DMS 273 treated with DMSO at 0.1 percent for 48 hours (cell line): ENCODE measurements at places on chromosomes 4 and X.

GRCh38 chr4:69718396-69719271 lies 41.8 kb downstream of the SULT1B1 start:
- DNase-seq: no peak

- peak; percentile 19 for DNase-seq
These were observed 936.6 kb upstream of the EPHA5 start for GRCh38 chr4:66606908-66607307.

GRCh38 chr4:77930154-77930639 lies 67.6 kb downstream of the MRPL1 start:
- DNase-seq: no peak

DNA sequence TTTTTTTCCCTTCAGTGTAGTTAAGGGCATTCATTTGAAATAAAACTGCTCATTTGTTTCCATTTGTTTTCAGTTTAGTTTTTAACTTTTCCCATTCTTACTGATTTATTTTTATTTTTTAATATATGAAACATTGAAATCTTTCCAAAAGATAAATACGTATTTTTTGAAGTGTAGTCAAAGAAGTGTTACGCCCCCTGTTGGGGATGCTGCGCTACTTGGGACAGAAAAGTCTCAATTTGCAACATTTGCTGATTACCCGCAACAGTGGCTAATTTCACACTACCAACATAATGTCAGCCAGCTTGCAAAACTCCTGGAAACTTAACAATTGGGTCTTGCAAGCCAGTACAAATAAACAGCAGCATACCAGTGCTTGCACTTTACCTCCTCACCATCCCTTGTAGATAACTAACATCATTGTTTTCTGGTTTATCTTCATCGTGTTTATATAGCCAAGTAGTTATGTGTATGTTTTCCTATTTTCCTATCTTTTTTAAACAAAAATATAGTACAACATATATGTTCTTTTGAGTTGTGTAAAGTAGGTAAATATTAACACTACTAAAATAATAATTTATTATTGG lies 158.6 kb downstream of the STPG2 start:
- DNase-seq: no peak
